ENCODE measurements at places on chromosomes 13 and 19.
A peak's percentile ranks its signal among the peaks of the same experiment; 100 is the strongest.

GRCh38 chr13:62246581-62246980, 830.9 kb upstream of the PCDH20 start:
- DNase-seq, result no peak

DNA sequence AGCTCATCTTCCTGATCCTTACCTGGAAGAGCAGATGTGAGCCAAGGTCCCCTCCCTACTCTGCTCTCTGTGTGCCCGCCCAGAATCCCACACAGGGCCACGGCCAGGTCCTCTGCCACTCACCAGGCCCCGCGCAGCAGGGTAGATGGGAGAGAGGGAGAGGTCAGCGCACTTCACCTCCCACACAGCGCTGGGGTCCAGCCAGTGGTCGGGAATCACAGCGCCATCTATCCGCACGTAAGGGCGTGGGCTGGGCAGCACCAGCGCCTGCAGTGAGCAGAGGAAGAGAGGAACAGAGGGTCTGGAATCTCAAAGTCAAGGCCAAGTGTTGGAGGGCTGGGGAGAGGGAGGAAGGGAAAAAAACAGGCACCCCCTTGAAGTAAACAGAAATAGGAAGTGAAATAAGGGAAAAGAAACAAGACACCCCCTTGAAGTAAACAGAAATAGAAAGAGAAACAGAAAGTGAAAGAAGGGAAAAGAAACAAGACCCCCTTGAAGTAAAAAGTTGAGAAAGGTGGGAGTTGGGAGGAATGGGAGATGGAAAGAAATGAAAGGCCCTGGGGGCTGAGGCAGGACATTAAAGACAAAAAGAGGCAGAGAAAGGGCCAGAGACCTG, 7.0 kb upstream of the PLA2G4C start:
- DNase-seq, result no peak

DNA sequence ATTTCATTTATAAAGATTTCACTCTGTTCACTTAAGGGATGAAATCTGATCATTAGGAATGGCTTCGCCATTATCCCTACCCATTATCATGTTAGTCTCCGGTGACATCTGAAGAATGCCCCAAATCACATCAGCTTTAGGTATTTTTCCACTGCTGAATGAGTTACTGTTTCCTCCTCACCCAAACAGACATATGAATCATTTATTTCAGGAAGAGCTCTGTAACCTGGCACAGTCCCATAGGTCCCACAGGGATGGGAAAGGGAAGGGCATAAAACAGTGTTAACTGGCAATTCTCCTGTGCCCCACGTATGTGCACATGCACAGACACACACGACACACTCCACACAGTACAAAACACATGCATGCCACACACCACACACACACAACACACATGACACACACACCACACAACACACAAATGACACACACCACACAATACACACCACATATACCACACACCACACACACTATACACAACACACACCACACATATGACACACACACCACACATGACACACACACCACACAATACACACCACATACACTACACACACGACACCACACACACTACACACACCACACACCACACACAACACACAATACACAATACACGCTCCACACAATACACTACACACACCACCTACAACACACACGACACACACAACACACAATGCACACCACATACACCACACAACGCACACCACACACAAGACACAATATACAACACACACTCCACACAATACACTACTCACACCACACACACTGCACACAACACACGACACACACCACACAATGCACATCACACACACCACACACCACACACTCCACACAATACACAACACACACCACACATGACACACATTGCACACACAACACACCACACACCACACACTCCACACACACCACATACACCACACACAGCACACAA, 15.4 kb downstream of the TMEM255B start:
- DNase-seq, result no peak

- DNase-seq, result peak; percentile 67
These were observed 576 bp downstream of the APBA3 start for GRCh38 chr19:3760871-3761361.

GRCh38 chr13:68125087-68125480, 894.9 kb upstream of the PCDH9 start:
- no peak for DNase-seq

GRCh38 chr19:32200312-32201038, 144.9 kb upstream of the ZNF507 start:
- DNase-seq, result no peak

GRCh38 chr13:25538276-25538675, 166.5 kb downstream of the ATP8A2 start:
- DNase-seq, result no peak

DNA sequence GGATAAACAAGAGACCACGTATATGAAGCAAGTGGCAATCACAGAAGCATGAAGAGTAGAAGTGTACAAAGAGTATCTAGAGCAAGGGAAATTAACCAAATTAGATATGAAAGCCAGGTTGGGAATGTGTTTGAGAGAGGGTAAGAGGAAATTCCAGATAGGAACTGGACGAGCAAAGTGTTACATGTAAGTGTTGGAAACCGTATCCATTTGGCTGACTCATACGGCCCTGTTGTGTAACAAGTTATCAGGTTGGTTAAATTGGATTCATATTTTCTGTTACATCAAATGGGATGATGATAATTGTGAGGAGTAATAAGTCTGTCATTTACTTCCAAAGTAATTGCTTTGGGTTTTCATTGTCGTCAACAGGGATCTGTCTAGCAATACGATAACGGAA, 46.7 kb downstream of the RXFP2 start:
- no peak for DNase-seq

- DNase-seq, result no peak
These were observed 17.9 kb upstream of the TINCR start for GRCh38 chr19:5585461-5586299.

DNA sequence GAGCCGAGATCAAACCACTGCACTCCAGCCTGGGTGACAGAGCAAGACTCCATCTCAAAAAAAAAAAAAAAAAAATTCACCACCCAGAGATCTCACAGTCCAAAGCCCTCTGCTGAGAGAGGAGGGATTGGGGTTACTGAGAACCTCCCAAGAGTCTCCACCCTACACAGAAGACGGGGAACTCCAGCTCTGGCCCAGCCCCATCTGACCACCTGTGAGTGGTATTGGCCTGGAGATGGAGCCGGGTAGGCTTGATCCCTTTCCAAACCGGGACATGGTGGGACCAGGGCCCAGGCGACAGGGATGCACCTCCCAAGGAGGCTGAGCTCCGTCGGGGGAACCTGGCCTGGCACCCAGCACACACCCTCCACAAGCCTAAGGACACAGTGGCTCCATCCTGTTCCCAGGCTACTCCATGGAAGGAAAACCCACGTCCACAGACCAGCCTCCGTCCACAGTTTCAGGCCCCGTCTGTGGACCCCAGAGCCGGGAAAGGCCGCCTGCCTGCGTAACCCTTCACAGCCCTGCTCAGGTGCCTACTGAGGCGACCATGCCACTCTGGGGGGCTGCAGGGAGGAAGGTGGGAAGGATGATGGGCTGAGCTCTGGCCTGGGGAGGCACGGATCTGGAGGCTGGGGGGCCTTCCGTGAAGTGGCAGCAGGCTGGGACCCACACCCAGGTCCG, 1.8 kb downstream of the TMEM259 start:
- DNase-seq, result no peak

- DNase-seq, result no peak
These were observed 16.7 kb downstream of the TICAM1 start for GRCh38 chr19:4814625-4815425.

- no peak for DNase-seq
These were observed 411.6 kb upstream of the SLITRK5 start for GRCh38 chr13:87259479-87260083.

GRCh38 chr13:94968757-94969086, 256.4 kb upstream of the SOX21 start:
- no peak for DNase-seq
